Naive B cell (primary cell): ENCODE measurements at places on chromosomes 1 and 21.
A peak's percentile ranks its signal among the peaks of the same experiment; 100 is the strongest.

DNA sequence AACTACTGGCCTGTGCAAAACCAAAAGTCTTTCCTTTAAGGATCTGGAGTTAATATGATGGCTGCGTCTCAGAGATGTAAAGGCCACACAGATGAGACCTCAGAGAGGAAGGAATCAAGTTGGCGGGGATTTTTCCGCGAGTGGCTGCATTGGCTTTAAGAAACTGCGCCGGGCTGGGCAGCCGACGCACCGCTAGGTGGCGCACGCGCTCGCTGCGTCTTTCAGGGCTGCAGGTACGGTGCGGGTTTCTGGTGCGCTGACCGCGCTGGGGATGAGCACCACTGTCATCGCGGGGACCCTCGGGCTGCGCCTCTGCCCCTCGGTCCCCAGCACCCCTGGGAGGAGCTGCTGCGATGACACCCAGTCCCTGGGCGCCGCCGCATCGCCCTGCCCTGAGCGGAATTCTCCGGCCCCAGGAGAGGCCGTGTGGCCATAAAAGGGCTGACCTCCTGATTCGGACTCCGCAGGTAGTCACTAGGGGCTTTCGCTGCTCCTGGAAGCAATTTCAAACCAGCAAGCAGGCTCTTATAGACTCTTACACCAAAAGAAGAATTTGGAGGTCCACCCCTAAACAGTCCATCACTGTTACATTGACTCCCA, 241.0 kb downstream of the KCNJ6 start:
- H3K27ac ChIP-seq = no peak overlapping the region
- H3K36me3 ChIP-seq = no peaks in the 10 kb centered on the region
- DNase-seq = peak; percentile 10
- H3K27me3 ChIP-seq = peaks cover 59% of the 10 kb centered on the region

- DNase-seq = no peak
- H3K36me3 ChIP-seq = no peaks in the 10 kb centered on the region
- H3K27me3 ChIP-seq = peaks cover 23% of the 10 kb centered on the region
- H3K4me1 ChIP-seq = no peaks in the 10 kb centered on the region
Observed at GRCh38 chr1:114668784-114669561, 876 bp downstream of the DENND2C start.

DNA sequence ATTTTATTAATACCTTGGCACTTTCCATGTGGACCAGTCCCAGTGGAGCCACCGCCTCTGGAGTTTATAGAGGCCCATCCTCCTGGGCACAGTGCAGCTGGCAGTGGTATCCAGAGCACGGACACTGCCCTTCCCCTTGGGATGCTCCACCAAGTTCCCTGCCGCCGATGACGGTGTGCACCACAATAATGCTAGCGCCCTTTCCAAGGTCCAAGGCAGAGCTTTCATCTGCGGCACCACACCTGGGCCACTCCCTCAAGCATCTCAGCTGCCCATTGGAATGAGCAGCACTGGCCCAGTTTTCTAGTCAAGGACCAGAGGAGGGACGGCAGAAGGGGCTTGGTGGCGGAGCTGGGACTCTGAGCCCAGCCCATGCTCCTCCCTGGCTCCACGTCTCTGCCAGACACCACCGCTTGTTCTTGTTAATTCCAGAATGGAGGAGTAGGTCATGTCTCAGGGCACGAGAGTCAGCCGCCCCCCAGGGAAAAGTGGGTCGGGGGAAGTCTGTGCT, 24.5 kb downstream of the SIM2 start:
- no peak overlapping the region for H3K27ac ChIP-seq
- peaks cover 62% of the 10 kb centered on the region for H3K27me3 ChIP-seq
- DNase-seq = no peak
- no peak overlapping the region for H3K4me3 ChIP-seq

DNA sequence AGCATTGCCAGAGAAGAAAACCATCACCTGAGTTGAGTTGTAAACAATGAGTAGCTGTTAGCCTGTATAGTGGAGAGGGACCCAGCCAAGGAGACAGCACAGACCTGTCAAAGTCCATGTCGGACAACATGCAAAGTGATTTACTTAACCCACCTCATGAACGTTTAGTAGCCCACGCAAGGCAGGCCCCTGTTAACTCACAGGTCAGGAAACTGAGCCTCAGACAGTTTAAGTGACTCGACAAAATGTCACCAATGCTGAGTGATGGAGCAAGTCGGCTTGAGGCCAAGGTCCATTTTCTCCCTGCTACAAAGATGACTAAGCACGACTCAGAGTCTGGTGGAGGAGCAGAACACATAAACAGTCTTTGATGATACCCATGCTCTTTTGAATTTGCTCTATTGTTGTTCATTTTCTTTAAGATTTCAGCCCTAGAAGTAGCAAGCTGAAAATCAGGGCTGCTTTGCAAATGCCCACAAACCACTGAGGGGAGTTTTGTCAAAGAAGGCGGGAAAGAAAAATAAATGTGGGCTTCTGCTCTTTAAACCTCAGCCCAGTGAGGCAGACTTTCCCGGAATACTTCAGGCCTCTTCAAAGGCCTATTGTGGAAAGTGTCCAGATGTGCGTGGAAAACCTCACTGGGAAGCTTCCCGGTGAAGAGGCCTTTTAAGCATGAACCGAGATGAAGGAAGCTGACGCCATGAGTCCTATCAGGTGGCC, 83.8 kb upstream of the HOOK1 start:
- no peak for DNase-seq
- H3K4me1 ChIP-seq = no peaks in the 10 kb centered on the region
- H3K36me3 ChIP-seq = peaks cover 11% of the 10 kb centered on the region
- no peak overlapping the region for H3K4me3 ChIP-seq

DNA sequence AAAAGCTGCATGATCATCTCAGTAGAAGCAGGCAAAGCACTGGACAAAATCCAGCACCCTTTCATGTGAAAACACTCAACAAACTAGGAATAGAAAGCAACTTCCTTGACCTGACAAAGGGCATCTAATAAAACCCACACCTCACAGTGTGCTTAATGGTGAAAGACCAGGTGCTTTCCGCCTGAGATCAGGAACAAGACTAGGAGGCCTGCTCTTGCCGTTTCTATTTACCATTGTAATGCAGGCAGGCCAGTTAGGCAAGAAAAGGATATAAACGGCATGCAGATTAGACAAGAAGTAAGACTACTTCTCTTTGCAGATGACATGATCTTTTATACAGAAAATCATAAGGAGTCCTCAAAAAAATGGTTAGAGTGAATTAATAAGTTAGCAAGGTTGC, 37.2 kb downstream of the SLC37A1 start:
- DNase-seq = no peak
- H3K27me3 ChIP-seq = no peaks in the 10 kb centered on the region
- no peak overlapping the region for H3K27ac ChIP-seq
- no peak overlapping the region for H3K4me3 ChIP-seq

- H3K27ac ChIP-seq = no peak overlapping the region
- H3K36me3 ChIP-seq = no peaks in the 10 kb centered on the region
- H3K4me1 ChIP-seq = peaks cover 4% of the 10 kb centered on the region
- no peak for DNase-seq
- H3K27me3 ChIP-seq = peaks cover 8% of the 10 kb centered on the region
- no peak overlapping the region for H3K4me3 ChIP-seq
Observed at GRCh38 chr1:151816548-151817352, 11.5 kb upstream of the LINGO4 start.

GRCh38 chr1:108644984-108645383, 15.9 kb downstream of the HENMT1 start:
- no peak for DNase-seq
- peak overlapping the region; percentile 71 for H3K27ac ChIP-seq
- no peak overlapping the region for H3K4me3 ChIP-seq
- peaks cover 35% of the 10 kb centered on the region for H3K4me1 ChIP-seq

DNA sequence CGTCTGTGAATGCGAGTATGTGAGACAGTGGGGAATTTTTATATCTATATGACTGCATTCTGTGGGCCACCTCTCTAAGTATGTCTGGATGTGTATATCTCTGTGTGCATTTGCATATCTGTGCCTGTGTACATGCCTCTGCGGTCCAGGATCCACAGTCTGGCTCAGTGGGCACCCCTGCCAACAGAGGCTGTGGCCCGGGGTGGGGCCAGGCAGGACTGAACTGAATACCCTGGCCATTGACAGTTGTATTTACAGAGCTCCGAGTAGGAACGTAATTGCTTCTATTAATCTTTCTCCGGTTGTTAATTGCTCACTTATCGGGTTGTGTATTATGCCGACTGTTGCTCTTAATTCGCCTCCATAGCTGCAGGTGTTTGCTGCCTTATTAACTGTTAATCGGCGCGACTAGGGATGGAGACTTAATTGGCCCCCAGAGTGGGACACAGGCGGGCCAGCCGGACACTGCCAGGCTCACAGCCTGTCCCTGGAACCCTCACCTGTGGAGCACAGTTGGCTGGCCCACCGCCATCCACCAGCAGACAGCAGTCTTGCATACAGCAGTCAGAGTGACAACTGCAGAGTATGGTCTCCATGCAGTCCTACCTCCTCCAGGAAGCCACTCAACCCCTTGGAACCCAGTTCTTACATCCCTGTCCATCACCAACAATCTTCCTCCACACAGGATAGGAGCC, 22.4 kb upstream of the ADGRB2 start:
- H3K27ac ChIP-seq = peak overlapping the region; percentile 65
- H3K36me3 ChIP-seq = no peaks in the 10 kb centered on the region
- H3K27me3 ChIP-seq = no peaks in the 10 kb centered on the region
- peak overlapping the region; percentile 95 for H3K4me3 ChIP-seq

DNA sequence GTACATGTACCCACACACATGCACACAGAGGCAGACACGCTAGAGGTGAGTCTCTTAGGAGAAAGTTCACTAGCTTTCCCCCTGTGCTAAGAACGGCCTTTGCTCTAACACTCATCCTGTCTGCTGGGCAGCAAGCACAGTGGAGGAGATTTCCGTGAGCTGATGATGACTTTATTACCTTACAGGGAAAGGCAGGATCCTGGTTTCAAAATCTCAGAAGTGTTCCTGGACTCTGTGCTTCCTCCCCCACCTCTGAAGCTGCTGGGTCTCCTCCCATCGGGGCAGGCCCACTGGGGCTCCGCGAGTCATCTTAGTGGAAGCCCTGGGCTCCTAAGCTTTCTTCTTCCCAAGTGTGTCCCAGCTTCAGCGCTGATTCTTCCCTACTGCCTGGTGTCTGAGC, 2.7 kb downstream of the FAM3B start:
- H3K27me3 ChIP-seq = peaks cover 44% of the 10 kb centered on the region
- H3K27ac ChIP-seq = no peak overlapping the region
- H3K36me3 ChIP-seq = no peaks in the 10 kb centered on the region
- no peak for DNase-seq

DNA sequence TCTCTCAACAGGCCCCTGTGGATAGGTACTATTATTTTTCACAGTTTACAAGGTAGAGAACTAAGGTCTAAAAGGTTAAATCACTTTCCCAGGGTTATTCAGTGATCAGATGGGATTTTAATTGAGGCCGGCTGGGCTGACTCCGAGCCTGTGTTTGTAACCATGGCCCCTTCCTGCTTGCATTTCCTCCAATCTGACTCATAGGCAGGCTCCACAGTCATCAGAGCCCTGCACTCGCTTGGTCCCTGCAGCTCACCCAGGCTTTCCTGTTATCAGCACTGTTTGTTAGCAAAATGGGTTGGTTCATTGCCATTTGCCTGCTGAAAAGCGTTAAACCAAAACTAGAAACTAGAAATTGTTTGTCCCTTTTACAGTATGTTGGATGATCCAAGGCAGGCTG, 41.4 kb upstream of the LMX1A start:
- no peak overlapping the region for H3K4me3 ChIP-seq
- H3K27me3 ChIP-seq = peaks cover 74% of the 10 kb centered on the region
- no peaks in the 10 kb centered on the region for H3K36me3 ChIP-seq
- H3K27ac ChIP-seq = no peak overlapping the region
- no peak for DNase-seq

- H3K4me3 ChIP-seq = no peak overlapping the region
- peak overlapping the region; percentile 22 for H3K27ac ChIP-seq
- DNase-seq = no peak
- H3K36me3 ChIP-seq = peaks cover 13% of the 10 kb centered on the region
- no peaks in the 10 kb centered on the region for H3K27me3 ChIP-seq
Observed at GRCh38 chr1:29514361-29515169, 278.2 kb downstream of the PTPRU start.

DNA sequence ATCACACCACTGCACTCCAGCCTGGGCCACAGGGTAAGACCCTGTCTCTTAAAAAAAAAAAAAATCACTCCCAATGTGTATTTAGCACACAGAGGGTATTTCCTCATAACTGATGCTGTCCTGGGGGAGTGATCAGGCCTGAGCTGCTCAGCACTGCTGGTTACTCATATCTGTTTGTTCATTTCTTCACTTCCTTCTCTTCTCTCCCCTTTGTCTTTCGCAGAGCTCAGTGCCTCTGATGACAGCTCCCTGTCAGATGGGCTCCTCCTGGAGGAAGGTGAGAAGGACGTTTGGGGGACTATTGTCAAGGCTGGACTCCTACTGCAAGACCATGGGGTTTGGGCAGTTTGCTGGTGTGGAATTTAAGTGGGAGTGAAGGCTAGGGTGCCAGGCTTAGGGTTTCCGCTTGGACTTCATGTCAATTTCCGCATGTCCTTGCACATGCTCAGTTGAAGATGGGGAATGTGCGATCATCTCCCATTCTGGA, 13.0 kb downstream of the INAVA start:
- no peak for DNase-seq
- no peak overlapping the region for H3K4me3 ChIP-seq
- no peaks in the 10 kb centered on the region for H3K27me3 ChIP-seq
- peaks cover 4% of the 10 kb centered on the region for H3K4me1 ChIP-seq

GRCh38 chr1:160658162-160658813, 11.4 kb upstream of the SLAMF1 start:
- H3K27me3 ChIP-seq = no peaks in the 10 kb centered on the region
- H3K36me3 ChIP-seq = peaks cover 8% of the 10 kb centered on the region
- H3K4me3 ChIP-seq = no peak overlapping the region
- DNase-seq = no peak
- H3K27ac ChIP-seq = peak overlapping the region; percentile 58
- H3K4me1 ChIP-seq = peaks cover 81% of the 10 kb centered on the region

DNA sequence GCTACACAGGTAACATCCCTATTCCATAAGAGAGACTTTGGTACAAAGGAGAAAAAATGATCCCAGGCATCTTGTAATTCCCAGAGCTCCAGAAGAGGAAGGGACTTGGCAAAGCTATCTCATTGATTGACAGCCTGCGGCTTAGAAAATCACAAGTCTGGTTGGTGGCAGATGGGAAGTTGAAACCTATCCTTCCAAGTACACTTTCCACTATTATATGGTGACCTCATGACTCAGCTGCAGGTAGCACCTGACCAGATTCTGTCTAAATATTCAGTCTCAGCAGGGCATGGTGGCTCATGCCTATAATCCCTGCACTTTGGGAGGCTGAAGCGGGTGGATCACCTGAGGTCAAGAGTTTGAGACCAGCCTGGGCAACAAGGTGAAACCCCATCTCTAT, 89.9 kb downstream of the TIAM1 start:
- H3K4me3 ChIP-seq = no peak overlapping the region
- no peak for DNase-seq
- H3K36me3 ChIP-seq = no peaks in the 10 kb centered on the region
- H3K4me1 ChIP-seq = no peaks in the 10 kb centered on the region
